ENCODE measurements at places on chromosomes 16 and 17.
A peak's percentile ranks its signal among the peaks of the same experiment; 100 is the strongest.

- no peak for DNase-seq
These were observed 61.5 kb downstream of the NF1 start for GRCh38 chr17:31156326-31156725.

DNA sequence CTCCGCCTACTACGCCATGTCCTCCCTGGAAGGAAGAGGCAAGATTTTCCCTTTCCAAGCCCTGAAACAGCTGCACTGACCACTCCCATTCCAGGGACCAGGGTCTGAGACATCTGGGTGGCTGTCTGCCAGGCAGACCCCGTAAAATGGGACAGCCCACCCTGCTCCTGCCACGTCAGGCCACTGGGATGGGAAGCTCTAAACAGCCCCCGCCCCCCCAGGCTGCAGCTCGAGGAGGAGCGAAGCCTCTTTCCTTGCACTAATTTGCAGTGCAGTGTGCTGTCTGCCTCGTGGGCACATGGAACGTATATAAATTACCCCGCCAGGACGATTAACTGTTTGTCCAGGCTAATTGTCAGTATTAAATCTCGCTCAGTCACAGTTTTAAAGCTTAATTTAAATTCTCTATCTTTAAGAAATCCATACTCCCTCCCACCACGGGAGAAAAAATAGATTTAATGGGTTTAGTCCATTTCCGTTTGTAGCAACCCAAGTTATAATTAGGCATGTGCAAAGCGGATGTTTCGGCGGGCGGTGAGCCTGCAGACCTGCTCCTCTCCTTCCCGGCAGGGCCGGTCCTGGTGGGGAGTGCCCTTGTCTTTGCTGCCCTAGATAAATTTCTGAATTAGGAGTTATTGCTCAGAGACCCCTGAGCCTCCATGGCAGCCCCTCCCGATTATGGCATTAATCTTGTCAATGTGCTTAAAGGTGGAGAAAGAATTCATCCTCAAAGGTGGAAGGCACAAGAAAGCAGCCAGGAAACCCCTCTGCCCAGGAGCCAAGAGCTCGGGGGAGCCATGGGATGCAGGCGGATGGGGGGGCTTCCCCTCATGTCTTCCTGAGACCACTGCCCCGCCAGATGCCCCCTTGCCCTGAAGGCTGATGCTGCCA, 268.0 kb upstream of the TNRC6C start:
- no peak for DNase-seq

DNA sequence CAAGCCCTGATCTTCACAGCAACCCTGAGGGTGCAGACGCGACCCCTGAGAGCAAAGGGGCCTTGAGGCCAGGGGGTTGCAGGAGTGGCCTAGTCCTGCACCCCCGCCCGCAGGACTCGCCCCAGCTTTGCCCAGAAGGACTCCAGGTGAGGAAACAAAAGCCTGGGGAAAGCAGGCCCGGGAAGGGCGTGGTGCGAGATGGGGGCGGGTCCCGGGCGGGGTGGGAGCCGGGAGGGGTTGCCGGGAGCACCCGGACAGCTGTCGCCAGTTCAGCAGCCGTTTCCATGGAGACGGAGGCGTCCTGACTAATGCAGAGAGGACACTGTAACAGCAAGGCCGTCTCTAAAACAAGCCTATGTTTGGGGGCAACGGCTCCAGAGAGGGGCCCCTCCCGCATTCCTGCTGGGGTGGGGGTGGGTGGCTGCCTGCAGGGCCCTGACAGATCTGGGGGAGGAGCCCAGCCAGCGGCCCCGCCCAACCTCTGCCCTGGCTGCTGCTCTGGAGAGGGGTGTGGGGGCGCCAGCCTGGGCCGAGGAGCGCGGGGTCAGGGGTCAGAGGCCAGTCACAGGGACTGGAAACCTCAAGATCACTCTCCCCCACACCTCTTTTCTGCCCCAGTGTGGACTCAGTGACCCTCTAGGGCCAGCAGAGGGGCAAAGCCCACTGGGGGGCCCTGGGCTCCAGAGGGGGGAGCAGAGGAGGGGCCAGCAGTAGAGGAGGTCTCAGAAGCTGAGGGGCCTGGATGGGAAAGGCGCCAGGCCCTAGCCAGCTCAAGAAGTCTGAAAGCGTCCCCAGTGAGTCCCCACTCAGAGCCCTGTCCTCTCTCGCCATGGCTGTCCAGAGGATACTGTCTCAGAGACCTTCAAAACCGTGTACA, 3.1 kb upstream of the TPPP3 start:
- DNase-seq = no peak

DNA sequence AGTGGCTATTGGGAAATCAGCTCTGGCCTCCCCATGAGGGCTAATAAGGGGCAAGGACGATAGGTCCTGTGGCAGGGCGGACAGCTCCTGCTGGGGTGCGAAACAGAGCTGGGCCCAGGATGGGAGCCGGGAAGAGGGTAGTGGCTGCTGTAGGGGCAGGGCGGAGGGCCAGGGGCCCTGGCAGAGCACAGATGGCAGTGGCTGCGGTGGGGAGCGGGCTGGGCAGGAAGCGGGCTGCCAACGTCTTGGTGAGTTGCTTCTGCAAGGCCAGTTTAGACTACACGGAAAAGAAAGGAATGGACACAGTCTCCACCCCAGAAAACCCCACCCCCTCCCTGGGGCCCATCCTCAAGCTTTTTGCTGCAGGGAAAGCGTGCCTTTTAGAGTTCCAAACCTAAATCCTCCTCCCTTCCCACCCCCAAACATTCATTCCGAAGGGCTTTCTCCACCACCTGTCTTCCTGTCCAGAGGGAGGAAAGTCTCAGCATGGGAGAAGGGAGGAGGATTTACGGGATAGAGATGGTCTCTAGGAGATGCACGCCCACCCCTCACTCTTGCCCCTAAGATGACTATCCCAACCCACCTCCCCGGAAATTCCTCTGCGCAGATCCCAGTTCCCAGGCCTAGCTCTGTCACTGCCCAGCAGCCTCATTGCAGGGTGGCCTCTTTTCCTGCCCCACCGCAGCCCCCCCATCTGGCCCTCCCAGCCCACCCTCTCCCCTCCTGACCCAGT, 7.1 kb downstream of the NKIRAS2 start:
- no peak for DNase-seq

GRCh38 chr16:4944333-4945281, 7.7 kb upstream of the PPL start:
- DNase-seq = peak; percentile 78

GRCh38 chr17:74430706-74431567, 951 bp upstream of the GPRC5C start:
- DNase-seq = peak; percentile 91

GRCh38 chr16:9099131-9099625, 7.7 kb downstream of the HAPSTR1 start:
- no peak for DNase-seq

DNA sequence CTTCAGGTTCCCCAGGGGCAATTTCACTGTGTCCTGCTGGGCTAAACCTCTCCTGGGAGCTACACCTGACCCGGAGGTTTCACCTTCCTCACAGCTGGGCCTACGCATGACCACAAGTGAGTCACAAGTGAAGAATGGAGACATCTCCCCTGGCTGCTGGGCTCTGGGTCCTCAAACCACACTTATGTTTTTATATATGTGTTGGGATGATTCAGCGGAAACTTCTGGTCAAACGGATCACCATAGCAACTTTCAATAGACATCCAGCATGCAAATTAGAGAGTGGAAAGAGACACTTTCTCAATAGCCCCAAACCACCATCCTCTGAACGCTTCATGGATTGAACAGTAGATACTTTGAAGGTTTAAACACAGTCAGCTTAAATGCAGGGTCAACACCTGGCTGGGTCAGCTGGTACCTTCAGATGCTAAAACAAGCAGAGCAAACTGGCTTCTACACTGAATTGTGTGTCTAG, 28.0 kb upstream of the MAF start:
- DNase-seq = no peak

- DNase-seq = no peak
These were observed 264.9 kb downstream of the FTO start for GRCh38 chr16:53968896-53969295.

GRCh38 chr16:35319536-35320192, 1860.3 kb downstream of the TP53TG3F start:
- no peak for DNase-seq

DNA sequence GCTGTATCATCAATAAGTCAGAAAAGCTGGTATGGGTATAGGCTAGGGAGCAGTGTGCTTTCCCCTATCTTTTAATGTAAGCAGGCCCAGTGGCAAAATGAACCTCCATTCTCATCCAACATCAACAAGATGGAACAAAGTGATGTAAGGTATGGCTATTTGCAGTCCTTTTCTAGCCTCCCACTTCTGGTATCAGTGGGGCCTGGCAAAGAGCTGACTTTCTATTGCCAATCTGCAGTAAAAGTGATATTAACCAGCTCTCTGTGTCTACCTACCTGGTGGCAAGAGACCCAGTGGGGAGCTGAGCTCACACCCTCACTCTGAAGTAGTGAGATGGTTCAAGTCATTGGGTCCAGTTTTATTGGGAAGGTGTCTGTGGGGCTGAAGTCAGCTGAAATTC, 1492.6 kb downstream of the CDH11 start:
- DNase-seq = no peak

DNA sequence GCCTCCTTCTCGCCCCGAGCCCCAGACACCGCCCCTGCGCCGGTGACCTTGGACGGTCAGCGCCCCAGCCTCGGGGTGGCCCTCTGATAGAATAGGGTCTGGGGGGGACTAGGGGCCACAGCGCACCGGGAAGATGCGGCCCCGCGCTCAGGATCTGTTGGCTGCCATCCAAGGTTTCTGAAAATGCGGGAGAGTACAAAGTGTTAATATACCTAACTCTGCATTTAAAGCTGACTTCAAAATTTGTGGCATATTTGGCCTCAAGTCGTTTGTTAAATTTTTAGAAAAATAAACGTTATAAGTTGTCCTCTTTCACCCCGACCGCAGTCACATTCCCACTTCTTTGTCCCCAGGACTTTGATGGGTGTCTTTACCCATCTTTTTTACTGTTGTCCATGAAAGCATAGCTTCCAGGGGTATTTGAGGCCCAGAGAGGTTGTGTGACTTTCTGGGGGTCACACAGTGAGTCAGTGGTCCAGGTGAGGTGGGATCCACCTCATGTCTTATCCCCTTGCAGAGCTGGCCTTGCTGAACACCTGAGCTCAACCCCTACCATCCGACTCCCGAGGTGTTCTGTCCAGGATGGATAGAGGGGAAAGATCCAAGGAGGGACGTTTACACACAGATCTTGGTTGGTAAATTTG, 796 bp downstream of the NT5M start:
- DNase-seq = no peak

- DNase-seq = peak; percentile 32
These were observed 7.0 kb downstream of the KRT14 start for GRCh38 chr17:41579484-41580243.

DNA sequence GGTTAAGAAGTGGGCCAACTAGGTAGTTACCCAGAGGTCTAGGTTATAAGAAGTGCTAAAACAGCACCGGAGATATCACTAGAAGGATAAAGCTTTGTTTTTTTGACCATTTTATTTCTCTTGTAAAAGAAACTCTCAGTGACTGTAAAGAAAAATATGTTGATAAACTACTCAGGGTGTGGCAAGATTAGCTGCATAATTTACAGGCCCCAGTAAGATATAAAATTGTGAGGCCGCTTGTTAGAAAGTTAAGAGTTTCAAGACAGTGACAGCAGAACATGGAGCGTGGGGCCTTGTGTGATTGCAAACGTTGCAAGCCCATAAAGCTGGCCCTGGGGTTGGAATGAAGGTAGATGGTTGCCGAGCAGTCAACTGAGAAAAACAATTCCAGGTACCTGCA, 263.7 kb upstream of the EEF2KMT start:
- no peak for DNase-seq

DNA sequence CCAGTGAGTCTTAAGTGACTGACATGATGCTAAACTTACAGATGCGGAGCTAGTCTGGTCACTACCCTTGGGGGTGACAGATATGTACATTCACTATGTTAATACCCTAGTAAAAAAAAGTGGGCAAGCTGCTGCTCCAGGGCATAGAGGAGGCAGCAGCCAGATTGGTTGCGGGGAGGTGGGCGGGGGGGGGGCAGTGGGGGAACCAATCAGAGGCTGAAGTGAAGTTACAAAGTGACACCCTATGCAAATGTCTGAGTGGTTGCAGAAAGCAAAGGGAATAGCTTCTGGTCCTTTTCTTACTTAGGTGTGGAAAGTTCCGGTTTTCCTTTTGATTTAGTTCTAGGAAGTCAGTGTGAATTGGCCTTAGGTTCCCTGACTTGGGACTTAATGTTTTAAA, 12.1 kb downstream of the NDEL1 start:
- DNase-seq = no peak

DNA sequence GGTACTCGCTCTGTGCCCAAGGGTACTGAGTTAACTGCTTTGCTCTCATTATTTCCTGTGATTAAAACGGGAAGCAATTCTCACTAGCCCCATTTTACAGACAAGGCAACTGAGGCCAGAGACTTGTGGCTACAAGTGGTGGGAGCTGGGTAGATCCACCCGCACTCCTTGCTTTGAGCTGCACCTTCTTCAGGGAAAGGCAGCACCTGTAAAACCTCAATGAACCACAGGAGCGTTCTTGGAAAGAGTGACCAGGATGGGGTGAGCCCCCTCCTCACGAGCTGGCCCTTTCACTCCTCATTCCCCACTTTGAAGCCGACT, 80.0 kb downstream of the TIMM22 start:
- DNase-seq = no peak

DNA sequence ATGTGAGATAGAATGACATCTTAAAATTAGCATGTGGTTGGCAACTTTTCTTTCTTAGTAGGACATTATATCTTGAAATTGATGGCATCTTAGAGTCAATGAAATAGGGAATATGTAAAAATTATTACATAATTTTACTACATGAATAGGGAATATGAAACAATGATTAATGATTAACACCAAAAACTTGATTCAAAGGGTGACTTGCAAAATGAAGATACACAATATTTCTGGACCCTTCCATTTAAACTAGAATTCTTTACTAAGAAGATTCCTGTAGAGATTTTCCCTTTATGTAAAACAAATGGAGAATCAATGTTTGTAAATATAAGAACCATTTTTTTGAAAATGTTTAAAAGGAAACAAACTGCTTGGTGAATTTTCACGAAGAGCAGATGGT, 3.4 kb downstream of the MRTFB start:
- no peak for DNase-seq

GRCh38 chr17:15354256-15354655, 12.9 kb upstream of the TEKT3 start:
- no peak for DNase-seq

GRCh38 chr16:69186642-69187445, at the start of gene SNTB2:
Gene SNTB2, plus strand, starts transcription at chr16:69187164. Its CDS starts 3 bp downstream, at chr16:69187167.
- DNase-seq = no peak

DNA sequence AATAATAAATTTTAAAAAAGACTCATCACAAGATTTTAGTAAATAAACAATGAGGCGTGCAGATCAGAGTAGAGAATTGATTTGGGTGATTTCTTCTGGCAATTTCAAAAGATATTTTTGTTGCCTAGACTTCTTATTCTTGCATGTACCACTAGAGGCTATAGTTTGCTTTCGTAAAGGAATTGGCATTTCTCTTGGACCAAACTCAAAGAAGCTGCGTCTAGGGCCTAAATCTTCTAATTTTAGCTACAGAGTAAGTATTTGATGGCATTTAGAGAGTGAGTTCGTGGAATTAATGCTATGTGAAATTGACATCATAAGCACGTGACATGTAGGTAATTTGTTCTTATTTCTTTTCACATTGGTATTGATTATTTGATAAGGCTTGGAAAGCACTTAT, 24.4 kb upstream of the ABCC11 start:
- DNase-seq = no peak
